ENCODE measurements at places on chromosomes 4 and X.
A peak's percentile ranks its signal among the peaks of the same experiment; 100 is the strongest.

GRCh38 chrX:29870608-29871007 is 344.8 kb upstream of the MAGEB2 start:
- DNase-seq = no peak

DNA sequence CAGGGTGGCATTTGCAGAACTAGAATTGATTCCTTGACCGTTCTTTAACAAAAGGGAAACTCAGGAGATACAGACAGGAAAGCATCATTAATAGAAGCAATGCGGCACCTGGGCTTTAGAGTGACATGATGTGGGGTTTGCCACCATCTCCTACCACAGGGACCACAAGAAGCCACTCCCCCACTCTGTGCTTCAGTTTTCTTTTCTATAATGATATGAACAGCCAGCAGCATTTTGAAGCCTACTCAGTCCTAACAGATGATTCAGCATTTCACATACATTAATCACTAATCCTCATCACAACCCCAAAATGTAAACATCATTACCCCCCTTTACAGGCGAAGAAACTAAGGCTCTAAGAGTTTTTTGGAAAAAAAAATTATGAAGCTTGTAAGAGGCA is 22.9 kb downstream of the CCDC149 start:
- no peak for DNase-seq

DNA sequence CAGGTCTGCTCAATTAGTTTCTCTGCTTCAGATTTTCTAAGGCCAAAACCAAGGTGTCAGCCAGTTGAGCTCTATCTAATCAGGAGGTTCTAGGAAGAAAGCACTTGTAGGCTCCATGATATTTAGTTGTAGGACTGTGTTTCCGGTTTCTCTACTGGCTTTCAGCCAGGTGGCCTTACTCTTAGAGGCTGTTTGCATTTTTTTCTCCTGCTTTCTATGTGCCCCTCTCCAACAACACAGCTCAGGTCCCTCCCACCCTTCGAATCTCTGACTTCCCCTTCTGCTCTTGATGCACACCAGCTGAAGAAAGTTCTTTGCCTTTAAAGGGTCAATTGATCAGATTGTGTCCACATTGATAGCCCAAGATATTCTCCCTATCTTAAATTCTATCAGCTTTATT is 245.2 kb downstream of the RAB28 start:
- DNase-seq = no peak

GRCh38 chr4:138595731-138596460 is 353.7 kb upstream of the SLC7A11 start:
- no peak for DNase-seq

DNA sequence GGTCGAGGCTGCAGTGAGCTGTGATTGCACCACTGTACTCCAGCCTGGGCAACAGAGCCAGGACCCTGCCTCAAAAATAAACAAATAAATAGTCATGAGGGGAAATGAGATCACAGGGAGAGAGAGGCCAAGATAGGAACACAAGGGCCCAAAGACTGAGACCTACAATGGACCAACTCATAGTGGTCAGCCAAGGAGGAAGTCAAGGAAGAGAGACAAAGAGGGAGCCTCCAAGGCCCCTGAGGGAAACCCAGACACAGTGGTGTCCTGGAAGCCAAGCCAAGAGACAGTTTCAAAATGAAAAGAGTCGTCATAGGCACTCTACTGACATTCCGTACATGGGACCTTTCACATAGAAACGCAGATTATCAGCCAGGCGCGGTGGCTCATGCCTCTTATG is 153.3 kb downstream of the BCOR start:
- DNase-seq = no peak

DNA sequence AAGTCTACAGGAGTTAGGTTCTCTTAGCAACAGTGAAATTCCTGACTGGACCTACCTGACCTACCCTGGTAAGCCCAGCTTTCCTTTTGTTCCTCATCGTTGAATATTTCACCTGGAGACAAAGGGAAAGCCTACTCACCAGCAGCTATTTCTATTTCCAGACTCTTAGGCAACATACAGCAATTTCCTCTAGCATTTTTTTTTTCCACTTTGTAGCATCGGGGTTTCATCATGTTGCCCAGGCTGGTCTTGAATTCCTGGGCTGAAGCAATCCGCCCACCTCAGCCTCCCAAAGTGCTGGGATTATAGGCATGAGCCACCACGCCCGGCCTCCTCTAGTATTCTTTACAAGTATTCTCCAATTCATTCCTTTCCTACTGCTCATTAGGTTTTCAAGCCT is 6.8 kb upstream of the S100G start:
- DNase-seq = no peak

GRCh38 chr4:139924782-139925181 is 229.2 kb downstream of the MAML3 start:
- no peak for DNase-seq

DNA sequence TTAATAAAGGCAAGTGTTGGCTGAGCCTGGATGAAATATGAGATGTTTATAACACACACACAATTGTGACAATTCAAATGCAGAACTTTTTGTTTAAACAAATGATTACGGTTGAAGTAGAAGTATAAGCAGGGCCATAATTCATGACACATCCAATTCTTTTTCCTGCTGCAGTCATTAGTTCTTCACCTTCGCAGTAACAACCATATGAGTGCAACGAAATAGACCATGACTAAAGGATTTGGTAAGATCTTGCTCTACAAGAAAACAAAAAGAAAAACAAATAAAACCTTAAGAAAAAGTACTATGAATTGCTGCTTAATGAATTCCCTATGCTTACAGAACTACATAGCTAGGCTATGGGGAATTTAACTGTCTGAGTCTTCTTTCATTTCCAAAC is 13.9 kb upstream of the BMPR1B start:
- no peak for DNase-seq

DNA sequence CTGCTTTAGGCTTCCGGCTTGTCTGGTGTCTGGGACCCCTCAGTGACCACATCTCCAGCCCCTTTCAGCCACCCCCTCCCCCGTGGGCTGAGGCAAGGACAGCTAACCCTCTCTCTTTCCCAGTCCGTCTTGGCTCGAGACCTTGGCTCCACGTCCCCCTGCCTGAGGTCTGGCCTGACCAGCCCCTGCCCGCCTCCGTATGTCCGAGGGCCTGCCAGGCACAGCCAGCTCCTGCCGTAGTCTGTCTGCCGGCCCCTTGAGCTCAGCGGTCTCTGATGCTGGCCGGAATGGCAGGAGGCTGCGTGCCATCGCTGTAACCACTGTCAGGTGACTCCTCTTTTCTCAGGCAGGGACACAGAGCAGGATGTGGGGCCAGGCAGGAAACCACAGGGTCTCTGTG is 73.3 kb upstream of the LRPAP1 start:
- no peak for DNase-seq

GRCh38 chr4:167021545-167022155 is 212.6 kb downstream of the SPOCK3 start:
- peak; percentile 26 for DNase-seq

GRCh38 chrX:109622270-109622669 is 2.7 kb downstream of the KCNE5 start:
- DNase-seq = no peak

GRCh38 chr4:94689155-94689860 is 68.4 kb upstream of the BMPR1B start:
- DNase-seq = no peak

DNA sequence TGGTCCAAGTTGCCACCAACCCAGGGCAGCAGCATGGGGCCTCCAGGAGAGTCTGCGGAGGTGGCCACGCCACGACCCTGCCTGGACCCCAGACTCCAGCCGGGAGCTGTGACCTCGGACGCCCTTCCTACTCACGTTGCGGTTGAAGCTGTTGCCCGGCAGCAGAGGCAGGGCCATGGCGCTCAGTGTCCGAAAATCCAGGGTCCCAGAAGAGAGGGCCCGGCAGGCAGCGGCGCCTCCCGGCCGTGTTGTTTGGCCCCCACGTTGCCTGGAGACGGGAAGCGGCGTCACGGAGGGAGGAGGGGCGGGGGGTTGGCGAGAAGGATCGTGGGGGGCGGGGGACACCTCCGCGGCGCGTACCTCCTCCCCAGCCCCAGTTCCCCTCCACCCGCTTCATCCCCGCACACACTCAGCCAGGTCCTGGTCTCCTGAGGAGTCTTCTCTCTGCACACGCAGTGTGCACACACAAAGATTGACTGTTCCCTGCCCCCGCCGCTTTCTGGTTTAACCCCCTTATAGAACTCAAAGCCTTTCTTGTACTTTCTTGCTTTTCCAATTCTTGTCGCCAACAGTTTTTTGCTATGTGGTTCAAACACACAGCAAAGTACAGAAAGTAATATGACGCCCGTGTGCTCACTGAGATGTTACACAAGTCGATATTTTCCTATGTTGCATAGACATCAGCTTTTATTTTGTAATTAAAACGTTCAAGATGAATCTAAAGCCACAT is at the start of gene EFHC2:
Gene EFHC2 (minus strand): TSS at position 261 of the 730 bp plus-strand sequence. CDS start 84 bp downstream, at position 177.
- DNase-seq = peak; percentile 48

DNA sequence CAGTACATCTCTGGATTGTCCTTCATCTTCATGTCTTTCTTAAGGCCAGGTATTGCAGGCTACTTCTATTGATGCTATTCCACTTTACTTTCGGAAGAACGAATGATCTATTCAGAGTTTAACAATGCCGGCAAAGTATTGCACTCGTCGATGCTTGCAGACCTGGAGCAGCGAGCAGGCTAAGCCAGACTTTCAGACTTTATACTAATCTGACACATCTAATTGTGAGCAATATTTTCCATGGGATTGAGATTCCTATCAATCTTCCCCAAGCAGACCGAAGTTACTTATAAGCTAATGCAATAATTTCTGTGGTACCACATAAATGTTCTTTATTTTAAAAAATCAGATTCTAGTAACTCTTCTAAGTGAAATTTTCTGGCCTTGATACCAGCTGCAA is 1.6 kb downstream of the EMCN start:
- DNase-seq = no peak

DNA sequence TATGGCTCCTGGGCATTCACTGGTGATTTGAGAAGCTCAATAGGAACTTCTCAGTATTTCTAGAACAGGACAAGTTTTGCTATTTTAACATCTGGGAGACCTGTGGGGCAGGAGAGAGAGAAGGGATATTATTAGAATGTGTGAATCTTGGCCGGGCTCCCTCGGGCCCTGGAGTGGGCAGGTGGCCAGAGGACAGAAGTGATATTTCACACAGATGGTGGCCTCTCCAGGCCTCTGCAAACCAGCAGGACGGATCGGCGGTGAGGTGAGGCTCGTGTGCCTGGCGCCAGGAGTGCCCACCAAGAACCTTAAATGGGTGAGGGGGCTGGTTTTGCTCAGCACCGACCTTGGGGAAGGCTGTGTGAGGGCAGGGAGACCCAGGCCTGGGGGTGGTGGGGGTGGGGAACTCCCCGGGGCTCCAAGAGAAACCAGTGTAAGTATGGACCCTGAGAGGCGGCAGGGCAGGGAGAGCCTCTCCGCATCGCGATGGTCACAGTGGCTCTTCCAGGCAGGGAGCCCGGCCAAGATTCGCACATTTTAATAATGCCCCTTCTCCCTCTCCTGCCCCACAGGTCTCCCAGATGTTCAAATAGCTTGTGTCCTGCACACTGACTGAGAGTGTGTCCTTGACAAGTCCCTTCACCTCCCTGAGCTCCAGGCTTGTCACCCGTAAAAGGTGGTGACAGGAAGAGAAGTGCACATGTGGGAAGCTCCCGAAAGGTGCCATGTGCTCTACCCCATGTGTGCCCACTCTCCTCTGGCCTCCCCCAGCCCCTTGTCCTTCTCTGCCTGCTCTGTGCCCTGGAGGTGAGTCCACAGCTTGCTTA is 64.9 kb downstream of the SORCS2 start:
- DNase-seq = no peak

DNA sequence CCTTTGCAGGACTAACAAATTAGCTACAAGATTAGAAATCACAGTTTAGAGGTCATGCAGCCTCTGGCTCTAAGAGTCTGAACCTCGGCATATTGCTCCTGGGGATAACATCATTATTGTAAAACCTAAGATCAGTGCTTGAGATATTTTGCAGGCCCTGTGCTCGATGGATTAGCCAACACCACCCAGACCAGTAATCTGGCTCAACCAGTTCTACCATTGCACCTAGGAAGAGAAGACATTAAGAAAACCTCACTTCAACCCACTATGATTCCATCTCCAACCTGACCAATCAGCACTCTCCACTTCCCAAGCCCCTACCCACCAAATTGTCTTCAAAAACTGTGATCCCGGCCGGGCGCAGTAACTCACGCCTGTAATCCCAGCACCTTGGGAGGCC is 43.6 kb downstream of the WFS1 start:
- no peak for DNase-seq

GRCh38 chrX:94695910-94696309 is 1021.9 kb downstream of the FAM133A start:
- no peak for DNase-seq

GRCh38 chr4:94700298-94700697 is 57.5 kb upstream of the BMPR1B start:
- DNase-seq = no peak

DNA sequence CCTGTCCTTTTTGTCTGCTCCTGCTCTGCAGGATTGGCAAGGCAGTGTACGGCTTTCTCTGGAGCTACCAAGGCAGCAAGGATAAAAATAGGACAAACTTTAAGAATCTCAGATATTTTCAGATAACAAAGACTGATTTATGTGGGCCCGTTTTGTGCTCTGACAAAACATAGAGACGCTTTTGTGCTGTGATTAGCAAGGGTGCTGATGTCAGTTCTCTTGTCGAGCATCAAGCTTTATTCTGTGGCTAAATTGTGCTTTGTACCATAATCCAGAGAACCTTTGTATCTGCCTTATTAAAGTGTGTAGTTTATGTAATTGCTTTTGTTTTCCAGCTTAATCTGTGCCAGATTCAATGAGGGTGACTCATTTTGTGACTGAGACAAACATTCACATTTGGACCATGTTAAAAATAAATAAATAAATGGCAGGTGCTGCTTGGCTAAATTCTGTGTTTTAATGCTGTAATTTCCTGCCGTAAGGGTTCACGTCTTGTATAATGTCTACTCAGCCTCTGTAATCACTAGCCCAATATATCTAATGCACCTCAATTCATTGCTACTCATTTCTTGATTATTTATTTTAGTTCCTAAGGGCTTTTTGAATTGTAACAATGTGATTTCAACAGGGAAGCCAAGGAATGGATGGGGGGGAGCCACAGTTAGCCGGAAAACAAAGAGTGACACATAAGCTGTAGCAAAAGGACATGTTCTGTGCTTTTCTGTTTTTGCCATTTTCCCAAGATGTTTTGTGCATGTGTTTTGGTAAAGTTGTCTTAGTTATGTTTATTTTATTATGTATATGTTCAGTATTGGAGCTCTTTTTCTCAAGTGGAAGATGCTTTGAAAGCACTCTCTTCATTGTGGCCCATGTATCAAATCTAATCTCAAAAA is 75.1 kb downstream of the GAB1 start:
- no peak for DNase-seq

- no peak for DNase-seq
Measured at GRCh38 chr4:81422595-81422994, 49.1 kb downstream of the RASGEF1B start.

GRCh38 chr4:86050496-86050895 is 309.4 kb downstream of the MAPK10 start:
- DNase-seq = no peak

DNA sequence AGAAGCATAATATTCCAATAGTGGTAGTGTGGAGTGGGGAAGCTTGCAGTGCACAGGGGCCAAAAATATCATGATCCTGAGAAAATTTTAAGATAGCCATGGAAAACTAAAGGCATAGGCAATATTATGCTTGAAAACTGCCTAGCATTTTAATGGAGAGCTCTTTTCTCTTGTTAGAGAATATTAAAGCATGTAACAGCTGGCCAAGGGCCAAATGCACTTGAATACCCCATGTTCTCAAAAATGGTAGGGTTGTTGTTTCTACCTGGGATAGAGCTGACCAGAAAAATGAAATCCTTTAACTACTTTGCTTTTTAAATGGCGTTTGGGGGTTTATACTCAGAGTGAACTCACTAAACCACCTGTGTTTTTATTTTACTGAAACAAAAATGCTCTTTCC is 739.6 kb upstream of the SLIT2 start:
- no peak for DNase-seq

Measured in AG08396 (cell line).